ENCODE measurements at places on chromosomes 2 and 18.
A peak's percentile ranks its signal among the peaks of the same experiment; 100 is the strongest.

DNA sequence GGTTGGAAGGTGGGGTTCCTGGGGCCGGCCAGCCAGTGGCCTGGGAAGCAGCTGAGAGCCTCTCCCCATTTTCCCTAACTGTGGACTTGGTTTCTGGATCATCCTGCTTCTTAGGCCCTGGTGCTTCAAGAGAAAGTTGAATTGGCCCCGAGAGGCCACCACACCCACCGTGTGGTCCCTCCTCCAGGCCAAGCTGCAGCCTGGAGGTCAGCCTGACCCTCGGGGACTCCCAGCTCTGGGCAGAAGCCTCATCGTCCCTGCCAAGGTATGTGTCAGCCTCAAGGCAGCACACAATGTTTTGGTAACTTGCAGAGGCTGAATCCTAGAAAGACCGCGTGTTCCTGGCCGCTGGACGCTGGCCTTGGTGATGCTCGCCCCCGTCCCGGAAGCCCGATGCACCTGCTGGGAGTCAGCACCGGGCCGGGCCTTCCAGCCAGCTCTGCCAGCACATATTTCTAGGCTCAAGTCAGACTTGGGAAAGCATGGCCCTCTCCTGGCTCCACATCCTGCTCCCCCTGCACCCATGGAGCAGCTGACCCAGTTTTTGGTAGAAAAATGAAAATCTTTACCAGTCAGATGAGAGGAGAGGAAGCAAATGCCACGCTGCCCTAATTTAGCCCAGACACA lies 72.6 kb downstream of the ACTR2 start:
- DNase-seq, result no peak

DNA sequence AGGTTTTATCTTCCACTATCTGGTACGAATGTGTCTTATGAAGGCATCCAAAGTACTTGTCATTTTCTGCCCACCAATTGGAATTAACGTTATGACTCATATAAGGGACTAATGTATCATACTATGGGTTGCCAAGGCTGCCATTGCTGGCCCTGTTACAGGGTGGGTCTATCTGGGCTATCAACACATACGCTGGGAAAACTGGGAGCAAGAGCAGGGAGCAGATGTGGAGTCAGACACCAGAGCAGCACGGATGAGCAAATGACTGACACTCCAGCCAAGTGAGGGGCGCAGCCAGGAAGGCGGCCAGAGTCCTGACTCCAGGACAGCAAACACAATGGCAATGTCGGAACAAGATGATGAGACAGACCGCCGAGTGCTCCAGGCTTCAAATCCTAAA lies 145.9 kb downstream of the COPS8 start:
- DNase-seq, result no peak

- no peak for DNase-seq
Measured at GRCh38 chr2:218719457-218719856, 8.8 kb downstream of the TTLL4 start.

DNA sequence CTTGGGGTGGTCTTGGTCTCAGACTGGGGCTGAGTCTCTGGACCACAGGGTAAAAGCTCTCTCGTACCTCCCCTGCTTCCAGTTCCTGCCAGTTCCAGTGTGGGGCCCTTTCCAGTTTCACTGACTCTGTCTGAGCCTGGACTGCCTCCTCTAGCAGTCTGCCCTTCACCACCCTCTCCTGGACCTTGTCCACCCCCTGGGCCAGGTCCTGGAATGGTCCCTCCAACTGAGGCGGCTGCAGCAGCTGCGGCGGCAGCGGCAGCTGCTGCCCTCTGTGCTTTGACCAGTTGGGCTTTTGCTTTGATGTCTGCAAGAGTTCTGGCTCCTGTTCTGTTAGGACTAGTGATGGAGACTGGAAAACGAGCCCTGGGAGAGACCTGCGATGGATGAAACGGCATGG lies 70.7 kb upstream of the DTNB start:
- DNase-seq, result no peak

DNA sequence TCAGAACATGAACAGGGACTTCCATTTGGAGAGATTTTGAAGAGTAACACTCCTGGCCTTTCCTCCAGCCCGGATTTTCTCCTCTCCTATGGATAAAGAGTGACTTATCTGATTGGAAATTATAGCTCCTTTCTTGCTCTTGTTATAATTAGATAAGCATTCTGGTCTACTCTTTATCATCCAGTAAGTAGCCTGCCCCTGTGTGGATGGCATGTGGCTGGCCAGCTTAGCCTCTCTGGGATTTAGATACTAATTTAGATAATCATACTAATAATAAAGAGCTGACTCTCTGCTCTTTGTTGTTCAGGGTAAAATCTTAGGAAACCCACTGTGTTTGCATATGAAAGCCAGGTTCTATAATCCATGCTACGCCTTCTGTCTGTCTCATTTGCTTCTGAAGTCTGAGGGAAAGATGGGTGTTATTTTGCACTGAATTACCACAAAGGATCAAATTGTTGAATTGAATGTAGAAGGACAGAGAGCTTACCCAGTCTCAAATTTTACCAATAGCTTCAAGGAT lies 438.8 kb downstream of the SPAG16 start:
- DNase-seq, result no peak

GRCh38 chr2:105525201-105525600 lies 126.3 kb upstream of the FHL2 start:
- DNase-seq, result no peak

DNA sequence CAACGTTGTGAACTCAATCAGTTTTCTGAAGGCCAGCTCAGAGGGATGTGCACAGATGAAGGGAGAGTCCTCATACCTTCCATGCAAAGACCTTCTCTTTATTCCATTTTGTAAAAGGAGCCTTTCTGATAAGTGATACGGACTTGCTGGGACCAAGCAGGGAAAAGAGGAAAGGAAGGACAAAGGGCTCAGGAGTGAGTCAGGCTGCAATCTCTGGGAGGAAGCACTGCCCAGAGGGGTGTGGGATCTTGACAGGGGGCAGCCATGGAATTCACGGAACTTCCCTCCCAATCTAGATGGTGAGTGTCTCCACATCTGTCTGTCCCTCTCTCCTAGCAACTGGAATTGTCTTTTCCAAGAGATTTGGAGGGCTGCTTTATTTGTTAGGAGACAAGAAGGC lies 281.4 kb upstream of the CELF4 start:
- DNase-seq, result no peak

DNA sequence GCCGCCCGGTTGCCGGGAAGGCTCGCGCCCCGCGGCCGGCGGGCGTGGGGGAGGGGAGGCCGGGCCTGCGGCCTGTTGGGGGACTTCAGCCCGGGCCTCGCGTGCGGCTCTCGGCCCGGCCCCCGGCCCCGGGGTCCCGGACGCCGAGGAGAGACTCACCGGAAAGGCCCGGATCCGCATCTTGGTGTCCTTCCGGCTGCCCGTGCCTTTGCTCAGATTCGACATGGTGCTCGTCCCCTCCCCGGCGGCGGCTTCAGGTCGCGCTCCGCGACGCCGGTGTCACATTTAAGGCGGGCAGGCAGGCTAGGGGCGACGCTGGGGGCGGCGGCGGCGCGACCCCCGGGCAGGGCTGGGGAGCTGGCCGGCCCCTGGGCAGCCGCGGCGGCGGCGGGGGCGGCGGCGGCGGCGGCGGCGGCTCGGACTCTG lies 365 bp downstream of the CUL3 start:
- DNase-seq, result peak; percentile 16

- no peak for DNase-seq
Measured at GRCh38 chr18:366466-367061, 98.7 kb upstream of the THOC1 start.

- DNase-seq, result peak; percentile 96
Measured at GRCh38 chr18:74147779-74148542, at the start of the genes FBXO15 and TIMM21. Gene FBXO15, minus strand, starts transcription at chr18:74147834. Its CDS starts 49 bp downstream, at chr18:74147785. Gene TIMM21, plus strand, starts transcription at chr18:74148523. Its CDS starts 286 bp downstream, at chr18:74148809.

DNA sequence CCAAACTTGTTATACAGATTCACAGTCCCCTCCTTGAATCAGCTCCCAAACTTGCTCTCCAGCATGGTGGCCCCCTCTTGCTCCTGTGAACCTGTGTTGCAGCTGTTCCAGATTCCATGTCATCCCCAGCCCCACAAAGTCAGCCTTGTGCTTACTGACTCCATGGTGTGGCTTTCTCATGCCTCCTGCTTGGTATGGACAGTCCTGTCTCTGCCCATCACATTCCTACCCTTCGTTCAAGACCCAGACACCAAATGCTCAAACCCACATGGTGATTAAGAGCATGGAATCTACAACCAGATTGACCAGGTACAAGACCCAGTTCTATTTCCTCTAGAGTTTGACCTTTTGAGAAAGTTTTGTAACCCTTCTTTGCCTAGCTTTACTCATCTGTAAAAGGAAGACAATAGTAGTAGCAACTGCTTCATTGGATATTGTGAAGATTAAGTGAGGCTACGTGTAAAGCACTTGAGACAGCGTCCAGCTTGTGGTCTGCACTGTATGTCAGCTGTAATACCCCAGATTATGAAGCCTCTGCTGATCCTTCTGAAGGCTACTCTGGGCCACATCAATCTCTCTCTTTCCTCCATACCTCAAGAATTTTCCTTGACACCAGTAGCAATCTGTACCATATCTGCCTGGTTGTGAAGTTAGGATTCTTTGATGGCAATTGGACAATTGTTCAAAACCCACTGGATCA lies 146.4 kb upstream of the HAAO start:
- DNase-seq, result no peak

GRCh38 chr18:61360404-61361383 lies 27.5 kb downstream of the CDH20 start:
- DNase-seq, result no peak

- no peak for DNase-seq
Measured at GRCh38 chr18:68220458-68220857, 494.4 kb downstream of the TMX3 start.

- no peak for DNase-seq
Measured at GRCh38 chr2:200668478-200668877, 82.7 kb downstream of the AOX1 start.

DNA sequence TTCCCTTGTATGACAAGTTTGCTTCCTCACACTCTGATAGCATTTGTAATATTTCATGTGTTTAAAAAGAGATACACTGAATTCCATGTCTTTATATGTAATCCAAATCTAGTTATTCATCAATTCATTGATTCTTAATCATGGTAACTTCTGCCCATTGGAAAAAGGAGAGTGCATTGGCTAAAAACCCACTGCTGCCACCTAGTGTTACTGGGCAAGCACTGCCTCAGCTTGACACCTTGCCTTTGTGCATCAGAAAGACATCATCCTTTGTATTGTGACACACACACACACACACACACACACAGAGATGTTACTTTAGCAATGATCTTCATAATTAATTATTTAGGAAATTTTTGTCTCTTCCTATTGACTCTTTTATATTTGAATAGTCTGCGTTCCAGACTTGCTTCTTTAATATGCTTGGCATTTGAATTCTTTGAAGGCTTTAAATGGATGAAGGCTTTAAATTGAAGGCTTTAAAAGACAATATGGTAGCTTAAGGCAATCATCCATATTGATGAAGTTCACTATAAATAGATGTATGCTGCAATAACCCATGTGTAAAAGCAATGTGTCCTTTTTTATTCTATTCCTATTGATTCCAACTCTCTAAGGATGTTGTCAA lies 414.2 kb upstream of the CHST9 start:
- DNase-seq, result peak; percentile 55

DNA sequence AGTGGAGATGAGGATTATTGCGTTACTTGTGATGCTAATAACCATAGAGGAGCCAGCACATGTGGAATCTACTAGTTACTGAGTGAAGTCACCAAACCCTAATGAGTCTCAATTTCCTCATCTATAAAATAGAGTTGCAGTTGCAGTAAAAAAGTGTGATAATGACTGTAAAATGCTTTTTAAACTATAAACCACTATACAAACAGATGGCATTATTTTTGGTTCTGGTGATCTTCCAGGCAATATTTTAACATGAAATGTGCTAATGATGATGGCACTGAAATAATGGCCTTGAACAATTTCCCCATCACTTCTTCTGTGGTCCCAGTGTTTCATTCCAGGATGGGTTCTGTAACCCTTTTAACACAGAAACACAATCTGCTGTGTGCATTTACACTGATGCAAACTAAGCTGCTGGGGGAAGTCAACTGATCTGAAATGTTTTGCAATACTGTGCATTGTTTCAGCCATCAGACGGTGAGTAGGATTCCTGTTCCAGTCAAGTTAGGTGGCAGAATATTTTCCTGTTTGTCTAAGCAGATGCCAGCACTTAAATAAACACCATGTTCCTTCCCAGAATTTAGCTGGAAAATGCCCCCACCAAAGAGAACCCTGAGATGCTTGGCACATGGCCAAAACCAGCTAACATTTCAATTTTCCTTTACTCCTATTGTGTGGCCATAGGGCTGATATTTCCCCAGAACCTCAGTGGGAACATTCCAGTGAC lies 52.6 kb downstream of the TACR1 start:
- no peak for DNase-seq

GRCh38 chr2:70923378-70924015 lies 12.2 kb upstream of the ATP6V1B1 start:
- DNase-seq, result no peak

DNA sequence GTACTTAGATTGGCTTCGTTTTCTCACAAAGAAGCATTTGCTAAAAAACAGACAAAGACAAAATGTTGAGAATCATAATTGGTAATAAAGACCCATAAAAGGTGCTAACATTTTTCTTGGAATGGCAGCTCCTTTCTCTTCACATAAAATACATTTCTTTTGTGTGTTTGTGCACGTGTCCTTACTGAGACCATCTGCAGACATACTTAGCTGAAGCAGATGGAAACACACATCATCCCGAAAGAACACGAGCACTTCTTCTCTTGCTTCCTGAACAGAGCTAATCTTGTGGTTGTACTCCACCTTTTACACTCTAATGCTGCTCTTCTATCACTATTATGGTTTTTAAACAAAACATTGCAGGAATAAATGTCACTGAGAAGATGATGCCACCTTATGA lies 142.5 kb downstream of the SPHKAP start:
- no peak for DNase-seq

DNA sequence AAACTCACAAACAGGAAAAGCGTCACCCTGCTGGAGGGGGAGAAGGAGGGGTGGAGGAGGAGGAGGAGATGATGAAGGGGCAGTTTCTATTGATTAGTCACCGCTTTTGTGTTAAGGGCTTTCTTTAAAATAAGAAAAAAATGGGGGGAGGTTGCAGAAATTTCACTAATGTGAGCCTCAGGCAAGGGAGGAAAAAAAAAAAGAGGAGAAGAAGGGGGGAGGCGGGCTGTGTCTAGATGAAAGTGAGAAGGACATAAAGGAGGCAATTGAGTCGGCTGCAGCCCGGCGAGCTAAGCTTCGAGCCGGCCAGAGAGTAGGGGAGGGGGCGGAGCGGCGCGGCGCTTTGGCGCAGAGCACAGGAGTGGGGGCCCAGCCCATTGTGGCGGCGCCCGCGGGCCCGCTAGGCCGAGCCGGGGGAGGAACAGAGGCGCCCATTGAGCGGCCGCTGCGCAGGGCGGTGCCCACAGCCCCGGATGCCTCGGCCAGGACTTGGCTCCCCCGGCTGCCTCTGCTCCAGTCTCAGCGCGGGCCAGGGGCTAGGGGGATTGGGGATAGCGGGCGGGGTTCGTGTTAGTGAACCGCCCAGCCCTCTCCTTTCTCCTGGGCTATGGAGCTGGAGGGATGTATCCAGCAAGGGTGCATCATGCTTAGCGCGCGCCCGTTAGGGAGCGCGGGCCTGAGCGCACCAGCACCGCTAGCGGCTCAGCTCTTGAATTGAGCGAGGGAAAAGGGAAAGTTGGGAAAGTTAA lies 7.9 kb downstream of the PAX3 start:
- no peak for DNase-seq

GRCh38 chr2:234823877-234824376 lies 127.9 kb upstream of the SH3BP4 start:
- DNase-seq, result no peak

GRCh38 chr2:2623939-2624338 lies 292.9 kb upstream of the MYT1L start:
- DNase-seq, result no peak

Measured in NCI-H1105 (cell line).